ENCODE measurements at places on chromosomes 2 and 18.

- no peak for DNase-seq
These were observed 132.5 kb downstream of the VAPA start for GRCh38 chr18:10046178-10046807.

DNA sequence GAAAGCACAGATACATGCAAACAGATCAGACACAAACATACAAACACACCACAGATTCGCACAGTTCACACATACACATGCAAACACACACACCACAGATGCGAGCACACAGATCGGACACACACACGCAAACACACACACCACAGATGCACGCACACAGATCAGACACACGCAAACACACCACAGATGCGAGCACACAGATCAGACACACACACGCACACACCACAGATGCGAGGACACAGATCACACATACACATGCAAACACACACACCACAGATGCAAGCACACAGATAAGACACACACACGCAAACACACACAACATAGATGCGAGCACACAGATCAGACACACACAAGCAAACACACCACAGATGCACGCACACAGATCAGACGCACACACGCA is 149.0 kb downstream of the PXDN start:
- no peak for DNase-seq

DNA sequence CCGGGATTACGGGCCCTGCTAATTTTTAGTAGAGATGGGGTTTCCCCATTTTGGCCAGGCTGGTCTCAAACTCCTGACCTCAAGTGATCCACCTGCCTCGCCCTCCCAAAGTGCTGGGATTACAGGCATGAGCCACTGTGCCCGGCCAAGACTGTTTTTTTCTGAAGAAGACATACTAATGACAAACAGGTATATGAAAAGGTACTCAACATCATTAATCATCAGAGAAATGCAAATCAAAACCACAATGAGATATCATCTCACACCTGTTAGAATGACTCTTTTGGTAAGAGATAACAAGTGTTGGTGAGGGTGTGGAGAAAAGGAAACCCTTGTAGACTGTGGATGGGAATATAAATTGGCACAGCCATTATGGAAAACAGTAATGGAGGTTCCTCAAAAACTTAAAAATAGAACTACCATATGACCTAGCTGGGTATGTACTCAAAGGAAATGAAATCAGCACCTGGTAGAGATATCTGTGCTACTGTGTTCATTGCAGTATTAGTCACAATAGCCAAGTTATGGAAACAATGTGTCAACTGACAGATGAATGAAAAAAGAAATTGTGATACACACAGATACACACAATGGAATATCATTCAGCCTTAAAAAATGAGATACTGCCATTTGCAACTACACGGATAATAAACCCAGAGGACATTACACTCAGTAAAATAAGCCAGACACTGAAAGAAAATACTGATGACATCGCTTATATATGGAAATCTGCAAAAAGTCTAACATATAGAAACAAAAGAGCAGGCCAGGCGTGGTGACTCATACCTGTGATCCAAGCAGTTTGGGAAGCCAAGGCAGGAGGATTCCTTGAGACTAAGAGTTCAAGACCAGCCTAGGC is 20.8 kb downstream of the SOS1 start:
- no peak for DNase-seq

DNA sequence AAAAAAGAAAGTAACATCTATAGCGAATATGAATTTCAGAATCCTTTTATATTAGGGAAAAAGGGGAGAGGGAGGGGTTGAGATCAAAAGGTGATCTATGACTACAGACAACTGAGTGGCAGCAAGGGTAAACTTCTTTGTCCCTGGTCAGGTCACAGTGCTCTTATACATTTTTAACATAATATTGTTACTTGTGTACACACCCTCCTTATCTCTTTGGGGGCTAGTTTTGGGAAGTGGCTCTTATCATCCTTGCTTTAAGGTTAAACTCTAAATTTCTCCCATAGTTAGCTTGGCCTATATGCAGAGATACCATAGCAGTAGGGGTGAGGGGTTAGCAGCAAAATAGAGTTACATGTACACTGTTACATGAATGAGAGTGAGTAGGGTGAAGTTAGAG is 31.6 kb upstream of the ATG16L1 start:
- no peak for DNase-seq

- peak; percentile 53 for DNase-seq
These were observed 53.9 kb upstream of the CYTIP start for GRCh38 chr2:157497638-157498314.

DNA sequence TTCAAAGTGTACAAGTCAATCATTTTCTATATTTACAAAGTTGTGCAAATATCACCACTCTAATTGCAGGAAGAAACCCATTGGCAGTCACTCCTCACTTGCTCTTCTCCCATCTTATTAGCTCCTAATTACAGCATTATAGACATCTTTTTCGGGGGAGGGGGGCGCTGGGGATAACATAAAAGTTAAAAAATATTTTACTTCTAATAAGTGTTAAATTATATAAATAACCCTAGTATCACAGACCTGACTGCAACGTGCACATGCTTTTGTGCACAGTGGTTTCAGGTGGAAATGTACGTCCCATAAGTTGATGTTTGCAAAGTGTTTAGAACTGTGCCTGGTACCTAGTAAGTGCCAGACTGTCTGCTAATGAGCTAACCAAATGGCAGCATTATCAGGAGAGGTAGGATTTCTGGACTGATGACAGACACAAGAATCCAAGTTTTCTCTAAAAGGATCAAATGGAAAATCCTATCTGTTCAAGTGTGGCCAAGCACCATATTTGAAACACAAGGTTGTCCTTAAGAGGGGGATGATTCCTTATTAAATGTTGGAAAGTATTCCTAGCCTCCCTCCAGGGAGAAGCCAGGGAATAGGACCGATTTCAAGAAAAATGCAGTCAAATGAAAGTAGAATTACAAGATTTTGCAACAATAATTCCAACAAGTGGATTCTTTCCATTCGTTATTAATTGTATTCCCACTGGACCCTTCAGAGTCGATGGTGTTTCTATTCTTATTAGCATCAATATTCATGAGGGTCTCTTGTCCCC is 70.0 kb downstream of the ACKR3 start:
- no peak for DNase-seq

- DNase-seq: no peak
These were observed 62.4 kb upstream of the OTOF start for GRCh38 chr2:26540306-26540705.

DNA sequence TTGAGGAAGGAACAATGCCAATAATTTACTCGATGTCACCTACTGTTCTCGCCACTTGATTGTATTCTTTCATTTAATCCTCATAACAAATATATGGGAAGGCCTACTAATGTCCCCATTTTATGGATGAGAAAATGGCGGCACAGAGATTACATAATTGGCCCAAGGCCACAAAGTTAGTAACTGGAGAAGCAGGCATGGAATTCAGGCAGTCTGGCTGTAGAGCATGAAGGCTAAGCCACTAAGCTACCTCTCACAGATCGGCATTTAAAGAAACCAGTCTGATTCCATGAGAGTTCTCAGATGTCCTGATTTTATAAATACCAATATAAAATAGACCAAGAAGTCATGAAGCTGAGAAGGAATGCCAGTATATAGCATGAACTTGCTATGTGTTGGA is 121.8 kb upstream of the EPAS1 start:
- DNase-seq: no peak

DNA sequence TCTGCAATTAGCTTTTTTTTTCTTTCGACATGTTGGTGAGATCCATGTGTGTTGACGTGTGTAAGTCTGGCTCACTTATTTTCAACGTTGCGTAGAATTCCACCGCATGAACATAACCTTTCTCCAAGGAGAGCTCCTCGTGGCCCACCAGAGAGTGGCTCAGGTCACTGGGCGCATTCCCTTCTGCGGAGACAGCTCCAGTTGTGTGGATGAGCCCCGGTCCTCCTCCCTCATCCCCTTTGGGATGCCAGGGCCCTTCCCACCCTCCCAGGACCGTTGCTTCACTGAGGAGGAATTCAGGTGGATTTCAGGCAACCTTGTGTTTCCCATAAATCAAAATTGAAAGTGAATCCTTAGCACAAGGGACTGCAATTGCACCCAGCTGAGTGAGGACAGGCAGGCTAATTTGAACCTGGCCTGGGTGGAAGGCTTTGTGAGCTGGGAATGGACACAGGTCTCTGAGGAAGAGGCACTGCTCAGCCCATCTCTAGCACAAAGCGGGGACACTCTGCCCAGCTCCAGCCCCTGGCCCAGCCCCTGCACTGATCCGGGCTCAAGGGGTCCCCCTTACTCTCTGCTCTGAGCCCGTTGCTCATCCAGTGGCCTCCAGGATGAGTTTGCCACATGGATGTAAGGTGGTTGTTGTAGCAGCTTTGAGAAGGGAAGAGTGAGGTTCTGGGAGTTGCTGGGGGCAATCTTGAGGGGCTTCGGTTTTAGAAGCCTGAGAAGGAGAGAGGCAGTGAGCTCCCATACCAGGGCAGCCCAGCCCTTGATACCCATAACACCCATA is 57.8 kb upstream of the HAAO start:
- DNase-seq: no peak

DNA sequence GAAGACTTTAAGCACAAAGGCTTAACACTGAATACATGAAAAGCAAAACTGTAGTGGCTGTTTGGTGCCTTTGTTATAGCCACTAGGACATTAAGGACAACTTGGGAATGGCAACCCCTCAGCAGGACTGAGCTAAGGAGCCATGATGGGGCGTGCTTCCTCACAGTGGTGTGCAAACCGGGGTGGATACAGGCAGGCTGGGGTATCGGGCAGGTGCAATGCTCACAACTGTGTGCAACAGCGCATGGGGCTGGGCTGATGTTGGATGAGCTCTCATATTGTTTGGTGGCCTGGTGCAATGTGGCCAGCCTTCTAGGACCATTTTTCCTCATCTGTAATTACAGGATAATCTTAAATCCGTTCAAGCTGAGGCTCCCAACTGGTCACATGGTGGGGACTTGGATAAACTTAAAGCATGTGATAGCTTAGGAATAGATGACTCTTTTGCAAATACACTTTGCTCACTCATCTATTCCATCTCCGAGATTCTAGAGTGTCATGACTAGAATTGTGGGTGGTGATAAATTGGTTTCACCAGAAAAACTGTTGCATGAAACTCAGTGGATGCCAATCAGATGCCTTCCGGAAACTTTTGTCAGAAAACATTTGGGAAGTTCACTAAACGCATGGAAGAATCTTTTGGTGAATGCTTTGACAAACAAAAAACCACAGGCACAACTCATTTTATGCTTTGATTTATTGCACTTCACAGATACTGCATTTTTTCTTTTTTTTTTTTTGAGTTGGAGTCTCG is 116.5 kb downstream of the PXDN start:
- no peak for DNase-seq

DNA sequence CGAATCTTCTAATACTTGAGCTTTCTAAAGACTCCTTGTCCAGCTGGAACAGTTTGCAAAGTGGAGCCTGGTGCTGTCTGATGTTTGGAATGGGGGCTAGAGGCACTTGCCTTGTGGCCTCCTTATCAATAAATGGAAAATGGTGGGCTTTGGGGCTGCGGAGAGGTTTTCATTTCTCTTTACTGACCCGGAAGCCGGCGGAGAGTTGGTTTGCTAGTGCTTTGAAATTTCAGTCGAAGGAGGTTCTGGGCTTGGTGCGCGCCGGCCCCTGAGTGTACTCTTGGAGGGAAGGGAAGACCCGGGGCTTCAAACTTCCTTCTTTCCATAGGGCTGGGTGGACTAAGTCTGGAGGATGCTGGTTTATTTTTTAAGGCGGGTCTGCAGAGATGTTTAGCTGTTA is 714 bp downstream of the RPIA start:
- DNase-seq: no peak

GRCh38 chr2:46270384-46270783 is 26.8 kb upstream of the EPAS1 start:
- no peak for DNase-seq

GRCh38 chr18:61236356-61237057 is 96.7 kb upstream of the CDH20 start:
- DNase-seq: no peak

DNA sequence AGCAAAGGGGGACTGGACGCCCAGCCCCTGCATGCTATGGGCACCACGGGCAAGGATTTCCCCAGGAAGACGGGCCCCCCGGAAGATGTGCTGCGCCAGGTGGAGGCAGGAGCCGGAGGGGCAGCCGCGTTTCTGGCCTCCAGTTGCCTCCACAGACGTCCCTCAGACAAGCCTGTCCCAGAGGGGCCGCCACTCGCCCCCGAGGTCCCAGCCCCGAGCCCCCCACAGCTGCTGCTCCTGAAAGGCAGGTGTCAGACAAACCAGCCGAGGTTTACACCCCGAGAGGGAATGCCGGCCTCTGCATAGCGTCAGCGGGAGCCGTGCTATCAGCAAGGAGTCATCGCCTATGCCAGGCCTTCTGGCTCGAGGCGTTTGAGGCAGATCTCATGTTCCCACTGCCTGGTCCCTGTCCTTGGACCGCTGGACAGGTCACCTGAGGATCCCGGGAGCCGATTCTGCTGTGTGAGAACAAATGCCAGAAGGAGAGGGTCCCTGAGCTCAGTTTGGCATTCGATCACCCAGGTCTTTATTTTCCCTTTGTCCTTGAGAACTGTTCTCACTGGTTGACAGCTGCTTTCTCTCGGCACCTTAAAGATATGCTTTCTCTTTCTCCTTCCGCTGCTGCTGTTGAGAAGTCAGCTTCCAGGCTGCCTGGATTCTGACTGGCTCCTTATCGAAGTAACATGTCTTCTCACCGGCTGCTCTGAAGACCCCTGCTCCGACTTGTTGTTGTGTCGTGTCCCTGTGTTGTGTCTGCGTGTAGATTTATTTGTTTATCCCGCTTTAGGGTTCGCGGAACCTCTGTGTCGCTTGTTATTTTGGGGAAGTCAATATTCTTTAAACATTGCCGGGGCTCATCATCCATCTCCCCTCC is 20.6 kb downstream of the CROCC2 start:
- DNase-seq: no peak

GRCh38 chr18:22817844-22818243 is 115.3 kb upstream of the RBBP8 start:
- DNase-seq: no peak

GRCh38 chr2:72963423-72964145 is 46.3 kb downstream of the EMX1 start:
- no peak for DNase-seq

Data from Ammon's horn (tissue), 1 donor.